Astrocyte of the spinal cord (primary cell): ENCODE measurements at places on chromosomes 12 and 14.

DNA sequence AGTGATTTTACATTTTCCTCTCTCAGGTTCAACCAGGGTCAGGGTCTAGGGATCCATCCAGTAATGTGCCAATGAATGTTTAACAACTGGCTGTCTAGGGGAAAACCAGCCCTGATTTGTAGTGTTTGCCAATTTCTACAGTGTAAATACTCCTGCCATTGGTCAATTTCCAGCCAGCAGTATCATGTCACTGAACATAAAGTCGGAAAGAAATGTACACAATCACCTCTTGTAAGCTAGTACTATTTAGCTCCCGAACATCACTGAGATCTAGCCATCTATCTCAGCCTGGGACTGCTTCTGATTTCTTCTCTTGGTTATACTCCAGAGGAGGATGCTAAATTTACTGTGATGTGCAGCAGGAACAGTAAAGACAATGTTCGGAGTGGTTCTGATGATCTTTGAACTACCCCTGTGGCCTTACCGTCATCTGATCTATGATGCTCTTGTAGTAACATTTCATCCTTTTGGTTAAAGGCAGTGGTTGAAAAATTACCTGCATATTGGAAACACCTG, 36.7 kb upstream of the EGLN3 start:
- DNase-seq: no peak

DNA sequence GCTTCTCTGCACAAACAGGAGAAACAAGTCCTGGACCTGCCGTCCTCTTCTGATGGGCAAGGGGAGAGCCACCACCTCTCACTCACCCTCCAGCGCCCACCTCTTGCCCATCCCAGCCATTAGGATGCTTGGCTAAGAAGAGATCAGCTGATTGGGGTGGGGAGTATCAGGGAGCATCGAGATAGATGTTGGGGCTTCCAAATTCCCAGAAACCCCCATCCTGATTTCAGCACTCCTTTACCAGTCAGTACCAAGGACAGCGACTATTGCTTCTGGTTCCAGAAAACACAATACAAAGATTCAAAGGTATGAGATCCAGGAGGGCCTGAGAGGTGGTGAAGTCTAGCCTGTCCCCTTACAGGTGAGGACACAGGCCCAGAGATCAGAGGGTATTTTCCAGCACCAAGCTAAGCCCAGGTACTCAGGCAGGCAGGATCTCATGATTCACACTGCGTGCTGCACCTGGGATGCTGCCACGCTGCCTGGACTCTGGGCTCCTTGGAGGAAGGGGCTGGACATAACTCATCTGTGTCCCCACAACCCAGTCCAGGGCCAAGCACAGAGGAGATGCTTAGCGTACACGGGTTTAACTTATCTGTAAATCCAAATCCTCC, 76.6 kb downstream of the TUNAR start:
- no peak for DNase-seq

DNA sequence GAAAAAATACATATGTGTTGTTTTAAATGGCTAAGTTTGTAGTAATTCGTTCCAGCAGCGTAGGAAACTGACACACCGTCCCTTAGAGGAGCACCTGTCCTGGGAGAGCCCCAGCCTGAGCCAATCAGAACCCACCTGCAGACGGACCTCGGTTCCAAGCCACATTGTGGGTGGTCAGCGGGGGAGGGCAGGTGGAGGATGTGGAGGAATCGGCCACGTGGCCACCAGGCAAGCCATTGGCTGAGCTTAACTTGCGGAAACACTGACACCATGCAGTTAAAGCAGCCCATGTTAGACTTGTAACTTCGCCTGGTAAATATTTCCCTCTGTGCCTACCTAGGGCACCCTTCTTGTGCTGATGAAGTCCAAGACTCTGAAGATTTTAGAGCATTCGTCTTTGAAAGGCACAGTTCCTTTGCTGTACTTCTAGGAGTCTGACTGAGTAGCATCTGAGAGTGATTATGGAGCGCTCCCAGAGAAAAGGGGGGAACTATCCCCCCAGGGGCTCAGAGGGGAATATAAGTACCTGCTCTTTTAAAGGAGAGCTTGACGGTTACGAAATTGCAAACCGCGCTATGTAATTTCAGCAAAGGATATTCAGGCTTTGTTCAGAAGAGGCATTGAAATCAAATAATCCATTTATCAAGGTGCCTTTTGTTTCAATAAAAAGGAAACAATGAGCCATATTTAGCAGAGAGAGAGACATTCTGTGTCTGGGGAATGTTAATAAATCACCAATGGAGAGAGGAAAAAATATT, 135.7 kb downstream of the TMEM132C start:
- no peak for DNase-seq

- DNase-seq: peak; percentile 92
These were observed 164.5 kb downstream of the SLC38A4 start for GRCh38 chr12:46661110-46661845.

DNA sequence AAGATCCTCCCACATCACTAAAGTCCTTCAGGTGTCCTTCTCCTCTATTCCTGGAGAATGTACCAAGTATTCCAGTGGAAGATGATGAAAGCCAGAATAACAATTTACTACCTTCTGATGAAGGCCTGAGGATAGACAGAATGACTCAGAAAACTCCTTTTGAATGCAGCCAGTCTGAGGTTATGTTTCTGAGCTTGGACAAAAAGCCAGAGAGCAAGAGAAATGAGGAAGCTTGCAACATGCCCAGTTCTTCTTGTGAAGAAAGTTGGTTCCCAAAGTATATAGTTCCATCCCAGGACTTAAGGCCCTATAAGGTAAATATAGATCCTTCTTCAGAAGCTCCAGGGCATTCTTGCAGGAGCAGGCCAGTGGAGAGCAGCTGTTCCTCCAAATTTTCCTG, 54.6 kb upstream of the HELB start:
- no peak for DNase-seq

- DNase-seq: no peak
These were observed 57.2 kb downstream of the PCNX1 start for GRCh38 chr14:70964492-70964891.

DNA sequence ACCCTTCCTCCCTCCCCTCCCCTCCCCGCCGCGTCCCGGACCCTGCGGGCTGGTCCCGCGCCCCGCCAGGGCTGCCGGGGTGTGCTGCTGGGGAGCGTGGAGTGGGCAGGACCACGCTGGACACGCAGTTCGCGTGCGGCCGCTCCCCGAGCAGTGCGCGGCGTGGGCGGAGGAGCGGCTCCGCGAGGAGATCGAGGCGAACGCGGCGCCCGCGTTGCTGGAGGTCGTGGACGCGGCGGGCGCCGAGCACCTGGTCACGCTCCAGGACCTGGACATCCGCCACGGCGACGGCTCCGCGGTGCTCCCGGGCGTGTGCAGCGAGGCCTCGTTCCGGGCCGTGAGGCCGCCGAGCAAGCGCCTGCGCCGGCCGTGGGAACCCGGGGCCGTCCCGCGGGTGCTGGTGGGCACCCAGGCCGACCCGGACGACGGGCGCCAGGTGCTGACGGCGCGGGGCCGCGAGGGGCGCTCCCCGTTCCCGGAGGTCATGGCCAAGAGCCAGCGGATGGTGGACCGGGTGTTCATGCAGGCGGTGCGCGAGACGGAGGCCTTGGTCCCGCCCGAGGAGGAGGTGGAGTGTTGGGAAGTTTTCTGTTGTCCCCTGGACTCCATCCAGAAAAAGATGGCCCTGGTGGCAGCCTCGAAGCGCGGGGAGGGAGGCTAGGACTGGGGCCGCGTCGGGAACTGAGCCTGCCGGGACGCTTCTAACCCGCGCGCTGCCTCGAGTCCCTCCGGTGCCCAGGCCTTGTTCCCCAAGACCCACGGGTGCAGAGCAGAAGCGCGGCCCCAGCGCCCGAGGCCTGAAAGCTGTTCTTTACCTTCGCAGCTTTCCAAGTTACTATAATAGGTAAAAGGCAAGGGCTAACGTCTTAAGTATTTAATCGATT, 54.7 kb upstream of the EIF5 start:
- no peak for DNase-seq

DNA sequence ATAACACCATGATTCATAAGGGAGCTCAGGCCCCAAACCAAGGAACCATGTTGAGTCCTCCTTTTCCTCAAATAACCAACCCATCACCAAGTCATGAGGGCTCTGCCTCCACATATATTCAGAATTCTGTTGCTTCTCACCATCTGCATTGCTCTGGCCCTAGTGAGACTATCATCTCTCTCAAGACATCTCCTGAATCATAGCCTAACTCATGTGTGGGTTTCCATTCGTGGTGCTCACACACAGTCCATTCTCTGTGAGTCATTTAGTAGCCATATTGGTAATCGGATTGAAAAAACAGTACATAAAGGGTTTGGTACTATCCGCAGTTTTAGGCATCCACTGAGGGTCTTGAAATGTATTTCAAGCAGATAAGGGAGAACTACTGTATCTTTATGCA, 5.1 kb upstream of the SLC38A2 start:
- DNase-seq: no peak

DNA sequence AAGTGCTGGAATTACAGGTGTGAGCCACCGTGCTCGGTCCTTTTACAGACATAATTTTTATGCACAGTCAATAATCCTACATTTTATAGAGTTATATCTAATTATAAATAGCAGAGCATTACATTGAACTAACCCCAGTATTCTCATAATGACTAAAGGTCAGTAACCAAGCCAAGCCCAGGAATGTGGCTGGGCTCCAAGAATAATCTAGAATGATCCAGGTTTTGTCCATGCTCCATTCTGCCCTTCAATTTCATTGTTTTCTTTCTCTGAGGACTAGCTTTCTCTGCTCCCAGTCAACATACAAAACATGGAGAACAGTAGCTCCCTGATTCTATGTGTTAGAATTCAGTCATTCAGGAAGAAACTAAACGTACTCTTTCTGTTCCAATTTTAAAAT, 92.1 kb upstream of the KRR1 start:
- peak; percentile 35 for DNase-seq

GRCh38 chr14:90580377-90581335, 183.8 kb downstream of the CALM1 start:
- DNase-seq: peak; percentile 45

DNA sequence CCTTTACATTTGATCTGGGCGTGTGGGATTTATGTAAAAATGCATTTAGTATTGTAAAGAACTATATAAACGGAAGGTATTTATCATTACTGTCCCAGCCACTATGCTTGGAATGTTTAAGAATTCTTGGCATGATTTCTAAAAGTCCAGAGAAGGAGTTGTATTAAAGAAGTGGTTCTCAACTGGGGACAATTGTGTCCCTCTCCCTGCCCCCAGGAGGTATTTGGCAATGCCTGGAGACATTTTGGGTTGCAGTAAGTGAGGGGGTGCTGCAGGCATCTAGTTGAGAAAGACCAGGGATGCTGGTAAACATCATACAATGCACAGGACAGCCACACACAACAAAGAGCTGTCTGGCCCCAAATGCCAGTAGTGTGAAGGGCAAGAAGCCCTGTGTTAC, 7.2 kb downstream of the SLC38A1 start:
- no peak for DNase-seq
